RPMI8226 (cell line): ENCODE measurements at places on chromosomes 16 and 17.

DNA sequence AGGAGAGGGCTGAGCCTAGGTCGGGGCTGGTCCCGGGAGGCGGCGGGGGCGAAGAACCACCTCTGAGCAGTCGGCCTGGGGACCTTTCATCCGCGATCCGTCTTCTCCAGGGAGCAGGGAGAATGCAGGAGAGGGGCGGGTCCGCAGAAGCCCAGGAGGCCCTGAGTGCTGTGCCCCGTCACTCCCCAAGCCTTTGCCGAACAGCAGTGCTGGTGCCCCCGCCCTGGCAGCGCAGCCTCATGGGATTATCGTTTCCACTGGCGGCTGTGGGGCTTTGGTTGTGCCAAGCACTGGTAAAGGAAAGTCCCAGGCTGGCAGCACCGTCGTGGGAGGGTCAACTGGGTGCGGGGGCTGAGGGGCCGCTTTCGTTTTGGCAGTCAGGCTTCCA, 631 bp downstream of the TBL3 start:
- DNase-seq = no peak

DNA sequence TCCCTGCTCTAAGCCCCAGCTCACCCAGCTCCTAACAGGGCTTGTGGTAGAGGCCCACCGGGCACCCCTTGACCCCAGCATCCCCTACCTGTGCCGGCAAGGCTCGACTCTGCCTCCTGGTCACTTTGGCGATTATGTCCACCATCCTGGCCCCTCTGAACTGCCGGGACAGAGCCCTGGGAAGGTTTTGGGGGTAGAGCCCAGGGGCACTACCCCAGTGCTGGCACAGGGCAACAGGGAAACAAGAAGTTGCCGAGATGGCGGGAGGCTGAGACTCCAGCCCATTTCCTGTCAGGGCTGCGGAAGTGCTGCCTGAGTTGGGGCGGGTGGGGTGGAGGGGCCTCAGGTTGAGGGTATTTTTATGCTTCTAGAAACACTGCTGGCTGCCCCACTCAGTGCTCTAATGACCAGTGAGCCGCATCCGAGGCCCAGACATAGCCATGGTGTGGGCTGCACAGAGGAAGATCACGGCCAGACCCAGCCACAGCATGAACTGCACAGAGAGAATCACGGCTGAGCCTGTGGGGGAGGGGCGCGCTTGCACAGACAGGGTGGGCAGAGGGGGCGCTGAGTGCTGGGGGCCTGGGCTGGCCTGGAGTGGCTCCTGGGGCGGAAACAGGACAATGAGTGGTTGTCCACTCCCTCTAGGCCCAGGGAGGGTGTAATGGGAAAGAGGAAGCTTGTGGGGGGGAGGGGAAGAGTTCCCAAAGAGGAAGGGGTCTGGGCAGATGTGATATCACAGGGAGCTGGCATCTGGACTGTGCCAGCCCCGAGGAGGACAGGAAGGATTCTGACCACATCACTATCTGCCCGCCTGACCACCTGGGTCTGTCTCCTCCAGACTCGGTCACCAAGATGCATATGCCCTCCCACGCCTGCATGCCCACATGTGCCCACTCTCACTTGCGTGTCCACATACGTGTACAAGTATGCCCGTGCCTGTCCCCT, 22.3 kb downstream of the ARHGAP27 start:
- DNase-seq = peak; percentile 36

- DNase-seq = peak; percentile 62
These were observed 200.8 kb downstream of the PRKCB start for GRCh38 chr16:24036614-24037013.

DNA sequence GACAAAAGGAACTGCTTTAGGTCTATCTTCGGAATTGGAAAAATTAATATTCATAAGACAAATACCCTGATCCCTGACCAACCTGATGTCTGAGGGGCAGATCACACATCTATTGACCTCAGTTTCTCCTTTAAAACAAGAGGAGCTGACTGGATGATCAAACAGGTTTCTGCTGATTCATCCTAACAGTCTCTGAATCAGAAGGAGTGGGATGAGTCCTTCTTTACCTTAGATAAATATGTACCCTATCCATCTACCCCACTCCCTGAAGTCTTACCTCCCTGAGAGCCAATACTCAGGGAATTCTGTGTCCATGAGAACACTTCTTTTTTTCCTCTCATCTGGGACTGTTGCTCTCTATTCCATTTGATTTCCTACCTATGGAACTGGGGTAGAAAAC, 80.3 kb upstream of the CRHR1 start:
- no peak for DNase-seq

DNA sequence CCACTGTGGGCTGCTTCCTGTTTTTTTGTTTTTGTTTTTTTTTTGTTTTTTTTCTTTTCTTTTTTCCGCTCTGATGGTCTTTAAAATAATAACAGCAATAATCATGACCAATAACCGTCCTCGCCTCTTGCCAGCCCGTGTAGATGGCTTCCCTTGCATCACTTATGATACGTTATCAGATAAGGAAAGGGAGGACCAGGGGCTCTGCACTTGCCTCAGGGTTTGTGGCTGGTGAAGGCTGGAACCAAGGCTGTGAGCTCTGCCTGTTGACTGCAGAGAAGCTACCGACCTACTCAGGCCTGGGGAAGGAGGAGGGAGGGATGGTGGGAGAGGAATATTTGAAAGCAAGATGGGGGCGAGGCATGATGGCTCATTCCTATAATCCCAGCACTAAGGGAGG, 114.0 kb upstream of the SDK2 start:
- no peak for DNase-seq

GRCh38 chr16:87860553-87861299, 8.6 kb downstream of the SLC7A5 start:
- no peak for DNase-seq

DNA sequence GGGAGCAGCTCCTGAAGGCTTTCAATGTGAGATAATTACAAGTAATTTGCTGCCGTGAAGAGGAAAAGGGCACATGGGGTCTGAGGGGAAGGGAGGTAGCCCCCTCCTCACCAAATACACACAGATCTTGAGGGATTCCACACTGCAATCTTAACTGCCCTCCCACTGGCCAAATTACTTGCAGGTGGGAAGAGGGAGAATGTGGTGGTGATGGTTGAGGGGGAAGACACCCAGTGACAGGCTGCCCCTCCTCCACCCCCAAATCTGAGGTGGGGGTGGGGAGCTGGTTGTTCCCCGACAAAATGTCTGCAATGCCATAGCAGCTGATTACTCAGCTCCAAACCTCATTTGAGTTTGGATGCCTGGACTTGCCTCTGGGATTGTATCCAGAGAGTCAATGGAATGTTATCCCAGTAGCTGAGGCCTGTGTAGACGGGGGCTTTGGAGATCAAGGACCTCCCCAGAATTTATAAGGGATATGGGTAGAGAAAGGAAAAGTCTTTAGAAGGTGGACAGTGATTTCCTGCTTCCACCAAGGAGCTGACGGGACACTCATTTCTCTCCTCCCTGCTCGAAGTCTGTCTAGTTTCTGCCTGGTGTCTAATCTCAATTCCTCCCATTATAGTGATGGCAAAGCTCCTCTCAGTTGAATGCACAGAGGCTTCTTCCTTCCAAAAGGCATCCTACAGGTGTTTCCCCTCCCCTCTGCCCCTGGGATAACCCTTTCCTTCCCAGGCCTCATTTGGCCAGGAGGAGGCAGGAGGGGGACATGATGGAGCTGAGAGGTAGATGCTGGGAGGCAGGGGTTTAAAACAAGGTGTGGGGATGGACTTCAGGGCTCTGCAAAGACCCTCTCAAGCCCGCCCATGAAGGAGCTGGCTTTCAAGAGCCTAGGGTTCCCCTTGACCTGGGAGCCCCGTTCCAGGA, 8.7 kb downstream of the DLX4 start:
- DNase-seq = no peak
